ENCODE measurements at places on chromosomes 1 and 21.

DNA sequence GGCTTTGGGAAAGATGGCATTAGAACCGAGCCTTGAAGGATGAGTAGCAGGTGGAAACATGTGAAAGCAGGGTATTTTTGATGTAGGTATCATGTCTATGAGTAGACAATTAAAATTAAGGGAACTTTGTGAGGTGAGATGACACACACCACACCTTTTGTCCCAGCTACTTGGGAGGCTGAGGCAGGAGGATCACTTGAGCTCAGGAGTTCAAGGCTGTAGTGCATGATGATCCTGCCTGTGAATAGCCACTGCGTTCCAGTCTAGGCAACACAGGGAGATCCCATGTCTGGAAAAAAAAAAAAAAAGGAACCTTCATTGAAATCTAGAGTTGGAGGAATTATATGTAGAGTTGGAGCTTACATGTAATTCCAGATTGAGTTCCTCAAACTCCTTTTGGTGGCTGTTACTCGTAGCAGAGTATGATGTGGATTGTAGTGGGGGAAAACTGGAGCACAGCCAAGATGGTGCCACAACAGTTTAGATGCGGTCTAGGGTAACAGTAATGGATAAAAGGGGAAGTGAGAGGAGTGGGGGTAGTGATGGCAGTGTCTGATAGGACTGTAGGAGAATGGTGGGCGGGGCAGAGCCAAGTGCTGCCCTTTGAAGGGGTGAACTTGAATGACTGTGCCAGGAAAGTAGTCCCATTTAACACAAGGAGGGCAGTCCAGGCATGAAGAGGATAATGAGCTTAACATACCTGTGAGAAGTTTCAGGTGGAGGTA, 17.4 kb downstream of the AK4 start:
- DNase-seq = no peak

GRCh38 chr1:92563457-92564216, 76.9 kb upstream of the GFI1 start:
- no peak for DNase-seq

GRCh38 chr1:44531785-44532566, 126.9 kb downstream of the RNF220 start:
- DNase-seq = no peak

- DNase-seq = no peak
Measured at GRCh38 chr1:53220962-53221286, 490 bp upstream of the CZIB start.

- no peak for DNase-seq
Measured at GRCh38 chr1:47257224-47257623, 25.2 kb upstream of the TAL1 start.

- no peak for DNase-seq
Measured at GRCh38 chr1:189216886-189217285, 1260.8 kb downstream of the BRINP3 start.

DNA sequence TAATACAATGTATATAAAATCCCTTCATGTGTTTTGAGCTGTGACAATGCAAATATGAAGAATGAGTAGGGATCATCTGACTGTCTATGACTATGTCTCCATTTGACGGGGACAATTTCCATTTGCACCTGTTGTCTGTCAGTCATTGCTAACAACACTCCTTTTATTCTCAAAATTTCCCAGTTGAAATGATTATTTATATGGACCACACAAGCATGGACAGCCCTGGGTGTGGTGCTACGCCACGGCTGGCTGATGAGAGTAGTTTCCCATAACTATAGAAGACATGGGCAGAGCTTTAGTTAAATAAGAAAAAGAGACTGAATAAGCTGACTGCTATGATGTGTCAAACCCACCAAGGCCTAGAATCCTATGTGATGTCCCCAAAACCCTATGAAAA, 135.8 kb downstream of the MAP3K21 start:
- no peak for DNase-seq
